ENCODE measurements at places on chromosomes 4 and X. TPM values are rescaled to one million over a fixed set of nuclear protein-coding genes. Genes with fewer than 3 reads are reported as not detected.

DNA sequence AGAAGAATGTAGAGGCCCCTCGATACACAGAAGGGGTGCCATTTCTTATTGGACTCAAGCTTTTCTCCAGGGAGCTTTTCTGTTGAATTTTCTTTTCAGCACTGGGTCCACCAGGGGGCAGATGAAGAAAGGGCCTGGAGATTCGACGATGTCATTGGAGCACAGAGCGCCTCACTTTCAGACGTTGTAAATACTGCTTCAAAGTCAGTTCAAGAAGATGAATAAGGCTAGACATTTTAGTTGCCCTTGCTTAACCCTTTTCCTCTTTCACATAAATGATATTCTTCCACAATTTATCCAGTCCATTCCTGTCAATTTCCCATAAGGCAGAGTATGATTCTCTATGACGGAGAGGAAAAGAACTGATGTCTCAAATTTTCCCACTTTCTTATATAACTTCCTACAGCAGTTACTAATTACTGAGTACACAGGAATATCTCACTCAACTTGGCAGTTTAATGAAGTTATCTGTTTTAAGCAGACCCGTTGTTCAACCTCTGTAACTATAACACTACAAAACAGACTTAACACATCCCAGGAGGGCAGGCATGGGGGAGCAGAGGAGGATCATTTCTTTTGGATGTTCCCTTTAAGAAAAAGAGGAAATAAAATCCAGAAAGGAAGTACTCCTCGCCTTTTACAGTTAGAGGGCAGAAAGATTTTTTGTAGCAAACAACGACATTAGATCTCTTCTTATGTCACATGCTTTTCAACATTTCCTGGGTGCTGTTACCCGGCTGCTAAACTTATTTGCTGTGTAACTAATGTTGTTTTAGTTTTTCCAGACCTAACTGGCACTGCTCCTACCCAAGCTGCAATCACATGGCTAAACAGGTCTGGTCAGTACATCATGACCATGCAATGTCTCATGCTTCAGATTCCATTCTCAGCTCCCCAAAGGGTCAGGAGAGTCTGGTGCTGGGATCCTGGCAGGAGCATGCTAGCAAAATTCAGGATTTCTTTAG, 12.2 kb upstream of the CENPU start:
- peak; percentile 87 for DNase-seq

Gene RWDD4
- 53.3 TPM for total RNA-seq

Gene HAND2
- 0.71 TPM for total RNA-seq

Gene WAS
- total RNA-seq, result not detected

Gene HEPH
- total RNA-seq, result 33.6 TPM

Gene CENPI
- total RNA-seq, result 35.9 TPM

- no peak for DNase-seq
Observed at GRCh38 chr4:173758132-173758531, 228.1 kb upstream of the HAND2 start.

Gene EGF
- total RNA-seq, result 2.6 TPM

- DNase-seq, result no peak
Observed at GRCh38 chr4:3857269-3857926, 91.2 kb downstream of the ADRA2C start.

GRCh38 chr4:6472387-6473263, at the start of gene PPP2R2C:
Gene PPP2R2C, minus strand, starts transcription at chr4:6472614. Its CDS starts 385 bp downstream, at chr4:6472229.
- no peak for DNase-seq

Gene NLRP2B
- not detected for total RNA-seq

GRCh38 chrX:9318766-9319165, 146.1 kb upstream of the TBL1X start:
- DNase-seq, result no peak

Gene LRCH2
- total RNA-seq, result not detected

All from LHCN-M2 (cell line).